ENCODE measurements at places on chromosomes 6 and 20. TPM values are rescaled to one million over a fixed set of nuclear protein-coding genes. Genes with fewer than 3 reads are reported as not detected.

DNA sequence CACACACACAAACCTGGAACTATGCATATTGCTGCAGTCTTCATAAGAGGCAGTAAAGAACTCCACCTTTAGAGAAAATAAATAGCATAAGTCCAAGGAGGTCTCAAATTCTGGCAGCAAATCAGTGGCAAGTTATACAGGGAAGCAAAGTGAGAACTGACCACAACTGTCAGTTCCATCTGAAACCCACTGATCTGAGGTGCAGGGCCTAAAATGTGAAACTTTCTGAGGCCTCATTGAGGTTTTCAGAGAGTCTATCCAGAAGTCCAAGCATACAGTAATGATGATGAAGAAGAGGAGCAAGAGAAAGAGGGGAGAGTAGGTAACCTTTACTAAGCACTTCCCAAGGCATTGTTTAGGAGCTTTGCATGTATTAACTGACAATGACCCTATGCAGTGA is 36.3 kb downstream of the MTFR2 start:
- H3K27me3 ChIP-seq, result no peaks in the 10 kb centered on the region
- DNase-seq, result no peak
- H3K4me3 ChIP-seq, result no peak overlapping the region
- no peaks in the 10 kb centered on the region for H3K36me3 ChIP-seq
- H3K4me1 ChIP-seq, result no peaks in the 10 kb centered on the region

- peaks cover 35% of the 10 kb centered on the region for H3K27me3 ChIP-seq
- no peaks in the 10 kb centered on the region for H3K36me3 ChIP-seq
- no peak overlapping the region for H3K27ac ChIP-seq
- DNase-seq, result no peak
- H3K4me1 ChIP-seq, result no peaks in the 10 kb centered on the region
These were observed 35.2 kb upstream of the CDH22 start for GRCh38 chr20:46343348-46343974.

DNA sequence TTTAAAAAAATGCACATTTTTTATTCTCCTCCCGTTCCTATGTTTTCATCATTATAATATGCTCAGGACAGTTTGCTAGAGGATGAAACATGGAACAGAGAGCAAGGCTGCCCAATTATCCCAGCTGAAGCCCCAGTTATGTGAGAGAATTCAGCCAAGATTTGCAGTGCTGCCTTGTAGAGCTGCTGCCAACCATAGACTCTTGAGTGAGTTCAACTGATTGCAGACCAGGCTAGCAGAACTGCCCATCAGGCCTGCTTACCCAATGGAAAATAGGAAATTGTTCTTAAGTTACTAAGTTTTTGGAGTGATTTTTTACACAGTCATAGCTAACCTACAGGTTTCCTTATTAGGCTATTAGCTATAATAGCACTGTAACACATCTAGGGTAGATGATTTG is 128.7 kb upstream of the VGLL2 start:
- no peaks in the 10 kb centered on the region for H3K27me3 ChIP-seq
- H3K36me3 ChIP-seq, result no peaks in the 10 kb centered on the region
- no peaks in the 10 kb centered on the region for H3K4me1 ChIP-seq
- no peak overlapping the region for H3K4me3 ChIP-seq
- DNase-seq, result no peak

GRCh38 chr6:38262026-38262425 is 377.7 kb downstream of the BTBD9 start:
- H3K4me1 ChIP-seq, result no peaks in the 10 kb centered on the region
- no peak overlapping the region for H3K4me3 ChIP-seq
- no peaks in the 10 kb centered on the region for H3K36me3 ChIP-seq
- no peak for DNase-seq
- H3K27me3 ChIP-seq, result no peaks in the 10 kb centered on the region

DNA sequence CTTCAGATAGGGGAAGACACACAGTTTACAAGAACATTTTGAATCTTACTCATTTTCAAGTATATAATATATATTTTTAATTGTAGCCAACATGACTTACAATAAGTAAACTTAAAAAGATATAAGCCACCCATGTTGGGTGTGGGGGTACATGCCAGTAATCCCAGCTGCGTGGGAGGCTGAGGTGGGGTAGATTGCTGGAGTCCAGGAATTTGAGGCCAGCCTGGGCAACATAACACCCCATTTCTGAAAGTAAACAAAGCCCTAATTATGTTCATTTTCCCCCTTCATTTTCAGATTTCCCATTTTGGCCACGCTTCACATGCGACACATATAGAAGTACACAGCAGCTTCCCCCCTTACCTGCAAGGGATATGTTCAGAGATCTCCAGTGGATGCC is 30.5 kb downstream of the SERPINB6 start:
- H3K27ac ChIP-seq, result no peak overlapping the region
- H3K27me3 ChIP-seq, result no peaks in the 10 kb centered on the region
- no peak for DNase-seq
- no peaks in the 10 kb centered on the region for H3K4me1 ChIP-seq

DNA sequence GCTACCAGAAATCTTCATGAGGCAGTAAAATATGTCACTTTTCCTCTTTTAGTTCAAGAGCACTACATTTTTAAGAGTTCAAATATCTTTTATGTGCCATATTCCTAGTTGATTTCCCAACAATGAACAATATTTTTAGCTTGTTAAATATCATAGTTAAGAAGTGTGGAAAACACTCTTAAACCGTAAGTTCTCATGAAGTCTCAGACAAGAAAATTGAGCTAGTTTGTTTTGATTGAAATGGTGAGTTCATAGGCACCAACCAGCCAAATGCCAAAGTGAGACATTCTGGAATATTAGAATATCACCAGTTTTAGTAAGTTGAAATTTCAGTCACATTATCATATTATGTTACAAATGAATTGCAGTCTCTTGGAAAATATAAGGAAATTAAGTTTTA is 277.2 kb upstream of the HSF2 start:
- no peak for DNase-seq
- H3K27ac ChIP-seq, result no peak overlapping the region
- no peak overlapping the region for H3K4me3 ChIP-seq

DLK2 gene
- 3.3 TPM for total RNA-seq

NOTCH4 gene
- total RNA-seq, result 14.7 TPM

KCNK16 gene
- not detected for total RNA-seq

MOCS1 gene
- total RNA-seq, result 30.3 TPM

MCHR2 gene
- total RNA-seq, result not detected
